ENCODE measurements at places on chromosomes 6 and 20.

- DNase-seq, result peak; percentile 66
Observed at GRCh38 chr20:11274141-11274594, 600.4 kb upstream of the JAG1 start.

- DNase-seq, result peak; percentile 71
Observed at GRCh38 chr6:46042355-46042999, 26.8 kb upstream of the CLIC5 start.

DNA sequence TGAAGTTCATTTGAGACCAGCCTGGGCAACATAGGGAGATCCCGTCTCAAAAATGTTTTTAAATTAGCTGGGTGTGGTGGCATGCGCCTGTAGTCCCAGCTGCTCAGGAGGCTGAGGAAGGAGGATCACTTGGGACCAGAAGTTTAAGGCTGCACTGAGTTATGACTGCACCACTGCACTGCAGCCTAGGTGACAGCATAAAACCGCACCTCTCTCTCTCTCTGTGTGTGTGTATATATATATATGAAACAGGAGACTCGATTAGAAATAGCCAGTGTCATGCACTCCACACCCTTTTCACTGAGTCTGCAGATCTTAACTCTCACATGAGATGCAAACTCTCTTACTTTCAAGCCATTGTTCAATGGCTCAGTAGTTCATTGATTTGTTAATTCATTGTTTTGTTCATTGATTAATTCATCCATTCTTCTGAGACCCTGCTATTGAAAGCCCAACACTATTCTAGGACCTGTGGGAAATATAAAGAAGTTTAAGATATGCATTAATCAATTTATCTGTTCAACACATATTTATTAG, 52.4 kb upstream of the MRPS10 start:
- no peak for DNase-seq

GRCh38 chr6:34308483-34308882, 59.7 kb upstream of the SMIM29 start:
- no peak for DNase-seq

DNA sequence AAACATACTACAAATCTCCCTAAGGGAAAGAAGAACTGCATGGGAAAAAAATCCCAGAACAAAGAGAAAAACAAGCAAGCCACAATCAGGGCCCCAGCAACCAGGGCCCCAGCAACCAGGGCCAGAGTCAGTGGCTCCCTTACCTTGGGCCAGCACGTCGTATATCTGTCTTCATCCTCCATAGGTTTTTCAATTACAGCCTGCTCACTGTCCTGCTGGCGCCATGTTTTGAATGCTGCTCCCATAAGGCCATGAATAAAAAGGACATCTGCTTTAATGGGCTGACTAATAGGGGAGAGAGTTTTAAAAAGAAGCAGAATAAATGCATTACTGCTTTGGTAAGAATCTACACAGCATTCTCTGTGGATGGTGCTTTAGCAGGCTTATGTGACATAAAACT, 49.2 kb downstream of the SERAC1 start:
- no peak for DNase-seq

DNA sequence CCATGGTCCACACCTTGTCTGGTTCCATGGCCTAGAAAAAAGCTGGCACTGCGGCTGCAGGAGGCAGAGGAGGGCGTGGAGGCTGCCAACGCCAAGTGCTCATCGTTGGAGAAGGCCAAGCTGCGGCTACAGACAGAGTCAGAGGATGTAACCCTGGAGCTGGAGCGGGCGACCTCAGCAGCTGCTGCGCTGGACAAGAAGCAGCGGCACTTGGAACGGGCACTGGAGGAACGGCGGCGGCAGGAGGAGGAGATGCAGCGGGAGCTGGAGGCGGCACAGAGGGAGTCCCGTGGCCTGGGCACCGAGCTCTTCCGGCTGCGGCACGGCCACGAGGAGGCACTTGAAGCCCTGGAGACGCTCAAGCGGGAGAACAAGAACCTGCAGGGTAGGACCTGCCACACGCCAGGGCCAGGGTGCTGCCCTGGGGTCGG, 43.4 kb downstream of the MYH7B start:
- DNase-seq, result no peak

DNA sequence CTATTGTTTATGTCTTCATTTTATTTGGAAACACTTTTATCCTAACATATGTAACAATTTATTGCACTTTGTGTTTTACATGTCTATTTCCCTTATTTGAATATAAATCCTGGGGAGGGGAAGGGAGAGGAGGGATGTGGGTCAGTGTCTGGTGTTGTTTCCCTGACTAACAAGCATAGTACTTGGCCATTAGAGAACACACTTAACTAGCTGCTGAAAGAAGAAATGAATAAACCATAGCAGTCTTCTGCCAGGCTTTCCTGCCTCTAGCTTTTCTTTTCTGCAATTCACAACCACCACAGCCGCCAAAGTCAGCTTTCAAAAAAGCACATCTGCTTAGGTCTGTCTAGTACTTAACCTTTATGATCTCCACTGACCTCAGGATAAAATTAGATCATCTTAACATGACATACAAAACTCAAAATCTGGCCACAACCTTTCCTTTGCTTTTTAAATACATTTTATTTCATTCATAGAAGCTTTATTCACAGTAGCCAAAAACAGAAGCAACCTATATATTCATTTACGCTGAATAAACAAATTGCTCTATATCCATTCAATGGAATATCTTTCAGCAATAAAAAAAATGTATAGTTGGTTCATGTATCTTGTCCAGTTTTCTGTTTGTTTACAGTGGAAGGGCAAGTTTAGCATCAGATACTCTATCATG, 16.3 kb downstream of the PDSS2 start:
- DNase-seq, result no peak

DNA sequence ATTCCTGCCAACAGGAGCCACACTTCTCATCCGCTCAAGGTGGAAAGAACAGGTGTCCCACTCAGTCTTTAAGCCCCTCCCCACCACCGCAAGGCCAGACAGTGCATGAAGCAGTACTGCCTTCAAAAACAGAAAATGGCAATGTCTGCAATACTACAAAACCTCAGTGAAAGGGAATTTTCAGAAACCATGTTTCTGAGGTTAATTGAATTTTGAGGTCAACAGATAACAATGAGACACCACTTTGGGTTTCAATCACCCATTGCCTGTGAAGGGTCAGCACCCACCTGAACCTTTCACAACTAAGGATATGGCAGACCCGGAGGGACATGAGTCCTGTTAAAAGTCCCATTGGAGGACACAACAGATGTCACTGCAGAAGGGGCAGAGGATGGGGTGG, 13.0 kb downstream of the ZC3H12D start:
- DNase-seq, result no peak

- no peak for DNase-seq
Observed at GRCh38 chr20:33072813-33073212, 6.6 kb upstream of the BPIFB4 start.

DNA sequence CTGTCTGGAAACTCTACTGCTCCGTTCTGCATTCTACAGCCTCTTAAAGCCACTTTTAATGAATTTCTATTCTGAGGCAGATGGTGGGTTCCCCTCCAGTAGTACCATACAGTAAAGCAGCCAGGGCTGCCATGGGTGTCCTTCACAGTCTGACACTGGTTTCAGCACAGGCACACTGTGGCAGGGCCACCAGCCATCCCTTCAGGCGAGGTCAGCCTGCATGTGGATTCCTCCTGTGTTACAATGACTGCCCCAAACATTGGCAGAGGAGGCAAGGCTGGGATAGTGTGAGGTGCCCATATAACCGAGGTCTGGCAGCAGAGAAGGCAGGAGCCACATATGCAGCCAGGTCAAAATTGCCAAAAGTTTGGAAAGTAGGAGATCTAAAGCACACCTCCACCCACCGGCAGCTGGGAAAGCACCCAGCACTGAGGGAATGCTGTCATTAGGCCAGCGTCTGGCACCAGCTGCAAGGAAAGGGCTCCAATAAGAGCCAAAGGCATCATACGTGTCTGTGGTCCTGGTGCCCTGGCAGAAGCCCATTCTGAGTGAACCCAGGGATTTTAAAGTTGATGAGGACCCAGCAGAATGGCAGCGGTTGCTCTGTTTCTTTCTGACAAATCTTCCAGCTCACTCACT, 24.0 kb downstream of the STK35 start:
- DNase-seq, result no peak

- DNase-seq, result peak; percentile 89
Observed at GRCh38 chr6:155693573-155694418, 238.2 kb upstream of the NOX3 start.

DNA sequence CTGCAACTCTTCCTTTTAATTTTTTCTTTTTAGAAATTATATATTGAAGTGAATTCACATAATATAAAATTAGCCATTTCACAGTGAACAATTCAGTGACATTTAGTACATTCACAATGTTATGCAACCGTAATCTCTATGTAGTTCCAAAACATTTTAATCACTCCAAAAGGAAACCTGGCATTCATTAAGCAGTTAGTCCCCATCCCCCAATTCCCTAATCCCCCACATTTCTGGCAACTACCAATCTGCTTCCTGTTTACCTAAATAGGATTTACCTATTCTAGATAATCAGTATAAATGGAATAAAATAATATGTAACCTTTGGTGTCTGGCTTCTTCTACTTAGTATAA, 8.5 kb upstream of the DDX27 start:
- no peak for DNase-seq

- DNase-seq, result peak; percentile 67
Observed at GRCh38 chr6:71482742-71483141, 194.1 kb downstream of the OGFRL1 start.

GRCh38 chr6:30029588-30029987, 31.5 kb upstream of the POLR1H start:
- DNase-seq, result no peak

DNA sequence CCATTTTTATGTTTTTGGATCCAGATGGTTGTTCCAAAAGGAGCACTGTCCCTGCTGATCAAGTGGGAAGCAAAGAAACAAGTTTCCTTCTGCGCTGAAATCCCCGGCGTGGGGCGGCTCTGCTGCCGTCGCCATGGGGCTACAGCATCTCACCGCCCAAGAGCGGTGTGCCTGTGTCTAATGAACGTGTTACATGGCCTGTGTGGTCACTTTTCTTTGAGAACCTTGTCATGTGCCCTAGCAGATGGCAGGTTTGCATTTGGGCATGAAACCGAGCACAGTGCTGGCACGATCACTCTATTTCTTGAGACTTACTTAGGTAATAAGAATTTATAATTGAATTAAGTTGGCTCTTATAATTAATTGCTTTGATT, 51.9 kb downstream of the ZDHHC14 start:
- DNase-seq, result no peak

DNA sequence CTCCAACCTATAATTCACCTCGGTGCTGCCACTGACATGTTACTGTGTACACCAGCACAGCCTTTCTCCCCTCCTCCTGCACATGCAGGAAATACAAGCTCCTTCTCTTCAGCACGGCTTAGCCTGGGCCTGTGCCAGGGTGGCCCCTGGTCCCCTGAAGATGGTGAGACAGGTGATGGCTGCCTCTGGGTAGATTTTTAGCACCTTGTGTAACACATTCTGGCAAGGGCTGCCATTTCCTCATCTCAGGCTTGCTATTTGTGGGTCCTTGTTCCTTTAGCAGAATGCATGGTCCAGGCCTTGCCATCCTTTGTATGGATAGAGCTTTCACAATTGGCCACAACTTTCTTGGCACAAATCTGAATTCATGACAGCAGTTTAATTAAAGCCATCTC, 151.3 kb downstream of the CDC5L start:
- DNase-seq, result no peak

- DNase-seq, result peak; percentile 59
Observed at GRCh38 chr6:44960898-44961297, 367.2 kb upstream of the RUNX2 start.

Measured in renal cortical epithelial cell (primary cell).